ENCODE measurements at places on chromosomes 13 and 19.

GRCh38 chr13:23504180-23504579 lies 66.0 kb upstream of the TNFRSF19 start:
- no peak for DNase-seq

DNA sequence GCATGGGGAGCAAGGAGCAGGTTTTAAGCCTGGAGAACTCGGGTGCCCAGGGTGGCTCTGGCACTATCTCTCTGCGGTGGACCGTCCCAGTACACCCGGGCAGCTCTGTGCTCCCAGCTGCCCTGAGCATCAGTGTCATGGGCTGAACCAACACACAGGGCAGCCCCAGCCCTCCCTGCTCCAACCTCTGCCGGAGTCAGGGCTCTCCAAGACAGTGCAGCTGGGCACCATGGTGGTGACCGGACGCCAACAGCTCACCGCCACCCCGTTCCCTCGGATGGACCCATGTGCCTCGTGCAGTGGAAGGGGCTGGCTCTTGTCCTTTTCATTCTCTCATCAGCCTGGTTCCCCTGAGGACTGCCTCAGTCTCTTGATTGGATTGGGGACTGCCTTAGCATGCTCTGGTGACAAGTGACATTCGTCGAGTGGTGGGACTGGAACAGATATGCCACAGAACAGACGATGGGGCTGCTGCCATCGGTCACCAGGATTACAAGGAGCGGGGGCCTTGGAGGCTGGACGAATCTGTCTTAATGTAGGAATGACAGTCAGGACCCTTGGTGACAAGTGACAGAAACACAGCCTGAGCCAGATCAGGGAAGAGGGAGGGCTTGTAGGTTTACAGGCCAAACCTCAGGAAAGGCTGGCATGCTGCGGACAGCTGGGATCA lies 25.7 kb upstream of the VSTM2B start:
- no peak for DNase-seq

GRCh38 chr19:13530720-13531119 lies 24.4 kb upstream of the CACNA1A start:
- DNase-seq, result no peak

DNA sequence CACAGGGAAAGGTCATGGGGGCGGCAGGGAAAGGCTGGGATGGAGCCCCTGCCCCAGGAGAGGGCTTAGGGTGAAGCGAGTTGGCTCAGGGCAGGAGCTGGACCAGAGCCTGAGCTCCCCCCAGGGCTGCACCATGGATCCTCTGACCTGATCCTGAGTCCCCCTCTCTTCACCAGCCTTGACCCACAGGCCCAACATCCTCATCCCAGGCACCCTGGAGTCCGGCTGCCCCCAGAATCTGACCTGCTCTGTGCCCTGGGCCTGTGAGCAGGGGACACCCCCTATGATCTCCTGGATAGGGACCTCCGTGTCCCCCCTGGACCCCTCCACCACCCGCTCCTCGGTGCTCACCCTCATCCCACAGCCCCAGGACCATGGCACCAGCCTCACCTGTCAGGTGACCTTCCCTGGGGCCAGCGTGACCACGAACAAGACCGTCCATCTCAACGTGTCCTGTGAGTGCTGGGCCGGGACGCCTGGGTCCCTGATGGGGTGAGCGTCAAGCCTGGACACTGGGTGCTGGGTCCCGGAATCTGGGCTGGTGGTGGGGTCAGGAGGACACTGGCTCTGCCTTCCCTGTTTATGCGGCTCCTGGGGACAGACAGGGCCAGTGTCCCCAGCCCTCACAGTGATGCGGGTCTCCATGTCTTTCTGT lies 842 bp downstream of the SIGLEC9 start:
- no peak for DNase-seq

GRCh38 chr13:25738342-25739196 lies 313.2 kb downstream of the SHISA2 start:
- DNase-seq, result peak; percentile 81

- no peak for DNase-seq
Observed at GRCh38 chr19:48661711-48662090, 11.1 kb downstream of the NTN5 start.

DNA sequence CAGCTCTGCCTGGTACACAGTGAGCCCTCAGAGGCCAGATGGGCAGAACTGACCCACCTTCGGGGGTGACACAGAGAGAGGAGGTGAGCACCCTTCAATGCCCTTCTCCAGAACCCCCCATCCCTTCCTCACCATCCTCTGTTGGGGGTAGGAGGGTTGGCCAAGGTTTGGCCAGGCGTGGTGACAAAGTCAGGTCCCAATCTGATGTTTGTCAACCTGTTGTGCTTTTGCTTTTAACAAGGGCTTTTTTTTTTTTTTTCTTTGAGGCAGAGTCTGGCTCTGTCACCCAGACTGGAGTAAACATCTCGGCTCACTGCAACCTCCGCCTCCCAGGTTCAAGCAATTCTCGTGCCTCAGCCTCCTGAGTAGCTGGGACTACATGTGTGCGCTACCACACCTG lies 7.3 kb downstream of the PTGIR start:
- DNase-seq, result no peak

DNA sequence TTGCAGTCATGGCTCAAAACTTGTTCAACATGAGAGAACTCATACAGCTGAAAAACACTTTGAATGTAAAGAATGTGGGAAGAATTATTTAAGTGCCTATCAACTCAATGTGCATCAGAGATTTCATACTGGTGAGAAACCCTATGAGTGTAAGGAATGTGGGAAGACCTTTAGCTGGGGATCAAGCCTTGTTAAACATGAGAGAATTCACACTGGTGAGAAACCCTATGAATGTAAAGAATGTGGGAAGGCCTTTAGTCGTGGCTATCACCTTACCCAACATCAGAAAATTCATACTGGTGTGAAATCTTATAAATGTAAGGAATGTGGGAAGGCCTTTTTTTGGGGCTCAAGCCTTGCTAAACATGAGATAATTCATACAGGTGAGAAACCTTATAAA lies 20.1 kb downstream of the ZNF283 start:
- DNase-seq, result no peak

Data from NCI-H2171 treated with DMSO at 0.1 percent for 48 hours (cell line).